ENCODE measurements at places on chromosomes 7 and 10.

DNA sequence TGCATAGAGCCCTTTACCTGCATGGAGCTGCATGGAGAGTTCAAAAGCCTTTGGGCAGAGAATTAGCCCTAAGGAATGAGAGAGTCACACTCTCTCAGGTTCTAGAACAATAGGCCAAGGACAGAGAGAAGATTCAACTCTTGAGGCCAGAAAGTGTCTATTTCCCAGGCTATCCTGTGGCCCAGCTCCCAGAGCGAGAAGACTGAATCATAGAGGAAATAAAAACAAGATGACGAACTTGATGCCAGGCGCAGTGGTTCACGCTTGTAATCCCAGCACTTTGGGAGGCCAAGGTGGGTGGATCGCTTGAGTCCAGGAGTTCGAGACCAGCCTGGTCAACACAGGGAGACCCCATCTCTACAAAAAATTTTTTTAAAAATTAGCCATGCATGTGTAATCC lies 18.3 kb upstream of the PODXL start:
- DNase-seq: no peak

GRCh38 chr10:114110174-114110972 lies 63.6 kb downstream of the CCDC186 start:
- no peak for DNase-seq

DNA sequence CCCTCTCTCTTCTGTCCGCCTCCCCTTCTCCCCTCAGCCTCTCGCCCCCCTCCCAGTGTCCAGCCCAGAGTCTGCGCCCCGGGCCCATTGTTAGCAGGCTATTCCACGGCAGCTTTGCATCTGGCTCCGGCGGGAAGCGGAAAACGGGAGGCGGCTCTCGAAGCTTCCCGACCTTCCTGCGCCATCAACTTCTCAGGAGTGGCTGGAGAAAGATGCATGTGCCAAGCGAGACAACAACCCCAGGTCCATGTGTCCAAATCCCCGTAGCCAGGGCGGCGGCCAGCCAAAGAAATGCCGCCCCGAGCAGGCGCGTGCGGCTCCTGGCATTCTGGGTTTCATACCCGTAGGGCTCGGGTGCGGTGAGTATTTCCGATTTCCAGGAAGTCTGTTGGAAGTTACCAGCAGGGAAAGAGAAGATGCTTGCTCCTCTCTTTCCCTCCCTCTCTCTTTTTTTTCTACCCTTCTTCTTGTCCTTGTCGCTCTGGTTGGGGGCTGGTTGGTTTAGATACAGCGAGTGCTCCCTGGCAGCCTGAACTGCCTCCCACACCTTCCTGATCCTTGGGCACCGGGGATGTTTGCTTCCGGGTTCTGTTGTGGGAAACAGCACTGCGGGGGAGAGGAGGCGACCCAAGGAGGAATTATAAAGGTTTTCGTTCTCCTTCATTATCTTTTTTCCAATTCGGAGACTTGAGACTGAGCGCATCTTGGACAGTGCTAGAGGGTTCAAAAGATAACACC lies 1.2 kb upstream of the HOXA2 start:
- peak; percentile 43 for DNase-seq

DNA sequence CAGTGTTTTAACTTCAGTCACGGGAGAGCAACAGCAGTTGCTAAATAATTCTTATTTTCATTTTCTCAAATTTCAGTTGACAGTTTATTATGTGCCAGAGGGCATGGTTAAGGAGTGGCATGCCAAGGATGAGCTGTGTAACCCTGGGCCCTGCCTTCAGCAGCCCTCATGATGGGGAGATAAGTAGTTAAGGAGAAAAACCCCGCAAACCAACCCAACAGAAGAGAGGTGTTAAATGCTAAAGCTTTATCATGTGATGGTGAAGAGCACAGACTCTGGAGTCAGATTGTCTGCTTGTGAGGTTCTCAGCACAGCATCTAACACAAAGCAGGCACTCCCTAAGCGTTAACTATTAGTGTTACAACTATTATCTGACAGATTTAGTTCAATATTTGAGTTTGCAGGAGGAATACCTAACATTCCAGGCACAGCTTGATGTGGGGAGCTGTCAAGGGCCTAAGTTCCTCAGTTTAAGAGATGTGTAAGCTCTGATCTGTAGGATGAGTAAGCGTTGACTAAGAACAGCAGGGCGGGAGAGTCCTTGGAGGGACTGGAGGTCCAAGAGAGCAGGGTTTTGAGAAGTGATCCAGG lies 29.6 kb downstream of the STAM start:
- DNase-seq: no peak

DNA sequence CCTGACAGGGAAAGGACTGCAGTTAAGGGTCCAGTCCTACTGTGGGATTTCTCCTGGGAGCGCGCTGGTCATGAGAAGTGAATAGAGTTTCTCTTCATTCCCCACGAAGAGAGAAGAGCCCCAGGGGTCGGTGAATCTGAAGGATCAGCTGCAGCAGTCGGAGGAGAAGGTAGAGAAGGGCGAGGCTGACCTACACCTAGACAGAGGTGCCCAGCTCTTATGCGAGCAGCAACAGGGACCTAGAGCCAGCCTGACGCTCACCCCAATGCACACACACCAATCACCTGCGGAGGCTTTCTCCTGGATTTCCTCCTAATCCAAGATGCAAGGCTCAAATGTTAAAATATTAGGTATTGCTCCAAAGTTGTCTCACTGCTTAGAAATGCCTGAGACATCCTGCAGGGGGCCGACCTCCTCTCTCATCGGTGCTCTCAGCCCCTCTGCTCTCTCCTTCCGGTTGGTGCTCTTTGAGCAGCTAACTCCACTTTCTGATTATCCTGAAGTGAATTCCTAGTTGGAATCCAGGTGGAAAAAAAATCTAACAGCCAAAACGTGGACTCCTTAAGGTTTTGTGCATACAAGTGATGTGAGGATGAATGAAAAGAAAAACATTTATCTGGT lies 176.4 kb downstream of the AHR start:
- no peak for DNase-seq

DNA sequence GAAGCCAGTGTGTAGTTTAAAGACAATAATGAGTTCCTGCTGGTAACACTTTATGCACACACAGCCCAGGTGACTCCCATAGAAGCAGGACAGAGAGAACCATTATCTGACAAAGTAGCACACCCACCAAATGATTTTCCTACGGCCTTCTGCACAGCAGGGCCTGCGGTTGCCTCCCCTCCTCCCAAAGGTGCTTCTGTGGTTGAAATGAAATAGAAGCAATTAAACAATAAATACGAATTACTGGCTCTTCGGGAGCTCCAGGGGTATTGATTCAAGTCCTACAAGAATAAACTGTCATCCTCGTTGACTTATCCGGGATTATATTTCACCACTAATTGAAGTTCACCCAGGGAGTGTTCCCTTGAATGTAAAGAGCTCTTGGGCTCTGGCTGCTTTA lies 172.1 kb downstream of the ACTR3B start:
- DNase-seq: no peak

DNA sequence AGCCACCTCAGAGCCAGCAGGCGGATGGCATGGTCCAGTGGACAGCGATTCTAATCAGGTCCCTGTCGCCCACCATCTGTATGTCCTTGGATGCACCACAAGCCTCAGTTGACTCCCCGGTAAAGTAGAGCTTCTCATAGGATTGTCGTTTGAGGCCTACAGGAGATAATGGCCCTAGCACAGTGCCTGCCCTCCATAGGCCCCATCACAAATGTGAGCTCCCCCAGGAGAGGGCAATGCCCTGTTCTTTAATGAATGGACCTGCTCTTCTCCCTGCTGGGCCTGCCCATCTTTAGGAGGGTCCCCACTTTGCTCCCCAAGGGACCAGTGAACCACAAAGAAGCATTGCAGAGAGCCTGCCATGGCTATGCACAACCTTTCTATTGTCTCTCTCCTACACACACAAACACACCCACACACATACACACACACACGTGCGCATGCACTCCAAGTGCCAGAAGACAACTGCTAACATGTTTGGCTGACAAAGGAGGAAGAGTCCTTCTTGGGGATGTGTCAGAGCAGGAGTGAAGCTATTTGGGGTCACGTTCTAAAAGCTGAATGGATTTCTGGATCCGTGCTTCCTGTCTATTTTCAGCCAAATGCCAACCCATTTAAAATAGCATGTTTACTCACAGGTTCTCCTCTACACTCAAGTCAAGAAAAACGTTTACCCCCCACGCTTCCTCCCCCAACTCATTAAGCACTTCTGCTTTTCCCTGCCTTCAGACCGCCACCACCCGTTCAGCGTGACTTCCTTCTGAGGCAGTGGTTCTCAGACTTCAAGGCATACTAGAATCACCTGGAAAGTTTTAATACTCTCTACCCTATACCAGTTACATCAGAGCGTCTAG lies 196.1 kb downstream of the GRID1 start:
- DNase-seq: no peak

- no peak for DNase-seq
These were observed 121.7 kb upstream of the CCDC6 start for GRCh38 chr10:60028081-60028480.

- DNase-seq: no peak
These were observed 48.7 kb upstream of the SHH start for GRCh38 chr7:155860840-155861479.

- DNase-seq: no peak
These were observed 9.2 kb upstream of the CPA1 start for GRCh38 chr7:130371046-130371445.

DNA sequence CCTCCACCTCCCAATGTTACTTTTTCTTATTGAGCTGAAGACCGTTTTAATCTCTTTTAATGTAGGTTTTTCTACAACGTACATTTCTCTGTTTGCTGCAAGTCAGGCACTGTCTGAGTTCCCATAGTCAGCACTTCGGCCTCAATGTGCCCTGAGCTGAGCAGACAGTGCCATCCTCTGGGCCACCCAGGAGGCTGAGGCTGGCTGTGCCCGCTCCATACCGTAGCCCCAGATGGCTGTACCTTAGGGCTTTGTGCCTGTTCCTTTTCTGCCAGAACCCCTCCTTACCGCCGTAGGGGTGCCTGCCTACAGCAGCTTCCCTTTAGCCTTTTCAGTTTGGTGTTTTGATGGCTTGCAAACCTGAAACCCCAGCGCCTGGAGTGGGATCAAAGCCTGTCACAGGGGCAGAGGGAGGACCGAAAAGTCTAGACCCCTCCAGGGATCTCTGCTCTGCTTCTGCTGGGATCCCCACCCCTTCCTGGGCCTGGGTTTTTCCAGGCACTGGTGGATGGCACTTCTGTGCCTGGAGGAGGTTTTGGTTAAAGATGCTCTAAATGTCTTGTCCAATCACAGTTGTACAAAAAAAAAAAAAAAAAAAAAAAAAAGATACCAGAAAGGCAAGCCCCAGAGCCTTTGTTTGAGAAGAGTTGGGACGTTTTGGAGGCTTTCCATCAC lies 9.0 kb downstream of the AGAP3 start:
- DNase-seq: no peak

DNA sequence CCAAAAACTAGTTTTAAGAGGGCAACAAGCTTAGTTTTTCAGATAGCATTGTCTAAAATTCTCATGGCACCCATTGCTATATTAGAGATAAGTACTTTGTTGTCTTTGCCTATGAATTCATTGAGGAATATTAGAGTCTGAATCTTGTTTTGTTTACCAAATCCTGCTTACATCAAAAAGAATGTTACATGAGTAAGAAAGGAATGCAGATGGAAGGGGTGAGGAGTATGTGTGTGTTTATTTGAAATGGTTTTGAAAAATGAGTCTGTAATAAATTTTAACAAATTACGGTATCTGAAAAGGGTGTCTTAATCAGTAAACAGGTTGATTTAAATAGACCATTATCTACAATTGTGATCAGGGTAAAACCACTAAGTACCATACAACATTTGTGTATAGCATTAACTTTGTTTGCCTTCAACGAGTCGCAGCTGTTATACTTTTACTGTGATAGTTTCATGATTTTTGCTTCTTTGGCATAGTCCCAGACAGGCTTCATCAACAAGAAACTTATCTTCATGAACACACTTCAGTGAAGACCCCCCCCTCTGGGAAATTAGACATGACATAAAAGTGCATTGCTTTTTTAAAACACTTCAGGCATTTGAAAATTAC lies 1183.9 kb upstream of the C7orf33 start:
- DNase-seq: no peak

GRCh38 chr7:129670656-129671055 lies 59.1 kb downstream of the NRF1 start:
- no peak for DNase-seq

- DNase-seq: no peak
These were observed at the start of gene PTPRE for GRCh38 chr10:127906548-127907377. PTPRE (plus strand) TSS chr10:127907103; CDS start chr10:128040882, 133,779 bp downstream.

DNA sequence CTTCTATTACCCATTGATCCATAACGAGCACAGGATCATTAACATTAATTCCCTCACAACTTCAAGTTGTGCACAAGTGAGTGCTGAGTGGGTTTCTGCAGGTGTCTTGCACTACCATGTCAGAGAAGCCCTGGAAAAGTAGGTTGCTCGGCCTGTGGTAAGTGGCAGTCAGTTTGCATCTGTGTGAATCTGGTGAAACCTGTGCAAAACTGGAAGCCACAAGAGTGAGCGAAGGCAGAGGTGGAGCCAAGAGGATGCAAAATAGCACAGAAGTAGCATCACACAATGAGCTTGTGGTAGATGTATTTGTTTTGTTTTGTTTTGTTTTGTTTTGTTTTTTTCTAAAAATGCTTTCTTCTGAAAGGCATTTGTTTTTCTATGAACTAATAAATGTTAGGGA lies 181.5 kb downstream of the THSD7A start:
- DNase-seq: no peak

GRCh38 chr10:35379226-35380137 lies 43.2 kb downstream of the CCNY start:
- DNase-seq: peak; percentile 47

GRCh38 chr7:155667241-155667829 lies 22.9 kb downstream of the RBM33 start:
- DNase-seq: no peak

DNA sequence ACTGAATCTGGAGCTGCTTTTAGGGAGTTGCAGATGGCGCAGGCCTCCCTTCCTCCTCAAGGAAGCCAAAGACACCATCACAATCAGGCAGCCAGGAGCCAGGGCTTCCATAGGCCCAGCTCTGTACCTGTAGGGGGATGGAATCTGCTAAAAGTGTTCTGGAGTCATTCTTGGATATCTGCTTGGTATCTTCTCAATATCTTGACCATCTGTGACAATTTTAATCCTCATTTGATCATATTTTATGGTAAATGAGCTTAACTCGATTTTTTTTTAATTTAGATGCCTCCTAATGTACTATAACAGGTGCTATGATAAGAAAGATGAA lies 3.1 kb downstream of the ST7 start:
- no peak for DNase-seq

DNA sequence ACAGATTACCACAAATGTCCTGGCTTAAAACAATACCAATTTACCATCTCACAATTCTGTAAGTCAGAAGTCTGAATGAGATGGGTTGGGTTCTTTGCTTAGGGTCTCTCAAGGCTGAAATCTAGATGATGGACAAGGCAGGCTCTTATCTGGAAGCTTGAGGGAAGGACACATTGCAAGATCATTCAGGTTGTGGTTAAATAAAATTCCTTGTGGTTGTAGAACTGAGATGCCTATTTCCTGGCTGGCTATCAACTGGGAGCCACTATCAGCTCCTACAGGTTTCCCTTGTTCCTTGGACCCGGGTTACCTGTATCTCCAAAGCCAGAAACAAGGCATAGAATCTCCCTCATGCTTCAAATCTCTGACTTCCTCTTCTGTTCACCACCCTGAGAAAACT lies 148.4 kb downstream of the MDFIC start:
- DNase-seq: no peak

All from right renal pelvis (tissue), 4 donors.